ENCODE measurements at places on chromosomes 11 and 22.

DNA sequence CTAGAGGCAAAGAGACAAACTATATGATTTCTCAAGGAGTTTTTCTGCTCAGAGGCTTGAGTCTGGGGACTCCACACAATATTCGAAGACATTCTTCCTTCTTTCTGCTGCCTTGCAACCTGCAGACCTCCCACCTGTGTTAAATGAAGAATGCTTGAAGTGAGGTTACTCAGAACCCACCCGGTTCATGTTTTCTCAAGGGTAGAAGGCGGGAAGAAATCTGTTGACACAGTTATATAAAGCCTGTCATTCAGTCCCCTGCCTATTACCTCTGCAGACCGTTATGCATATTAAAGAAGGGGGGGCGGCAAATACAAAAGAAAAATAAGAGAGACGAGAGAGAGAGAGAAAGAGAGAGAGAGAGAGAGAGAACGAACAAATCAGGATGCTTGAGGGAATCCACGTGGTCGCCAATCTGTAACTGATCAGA lies 2.2 kb upstream of the KMT2A start:
- DNase-seq = peak; percentile 33

- no peak for DNase-seq
These were observed 19.5 kb downstream of the MRGPRD start for GRCh38 chr11:68961245-68961644.

DNA sequence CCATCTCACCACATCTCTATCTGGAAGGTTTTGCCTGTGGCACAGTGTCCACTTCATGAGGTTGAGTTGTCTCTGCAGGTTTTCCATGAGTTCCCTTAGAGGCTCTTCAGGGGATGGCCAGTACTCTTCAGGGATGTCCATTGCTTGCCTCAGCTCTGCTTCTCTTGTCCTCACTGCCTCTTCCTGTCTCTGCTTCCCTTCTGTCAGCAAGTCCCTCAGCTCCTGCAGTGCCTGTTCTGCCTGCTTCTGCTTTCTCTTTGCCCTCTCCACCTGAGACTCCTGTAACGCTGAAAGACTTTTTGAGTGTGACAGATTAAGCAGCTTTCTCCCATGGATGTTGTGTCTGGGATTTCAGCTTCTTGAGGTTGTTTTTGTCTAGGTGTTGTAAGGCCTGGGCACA lies 38.2 kb upstream of the MRPL17 start:
- no peak for DNase-seq

DNA sequence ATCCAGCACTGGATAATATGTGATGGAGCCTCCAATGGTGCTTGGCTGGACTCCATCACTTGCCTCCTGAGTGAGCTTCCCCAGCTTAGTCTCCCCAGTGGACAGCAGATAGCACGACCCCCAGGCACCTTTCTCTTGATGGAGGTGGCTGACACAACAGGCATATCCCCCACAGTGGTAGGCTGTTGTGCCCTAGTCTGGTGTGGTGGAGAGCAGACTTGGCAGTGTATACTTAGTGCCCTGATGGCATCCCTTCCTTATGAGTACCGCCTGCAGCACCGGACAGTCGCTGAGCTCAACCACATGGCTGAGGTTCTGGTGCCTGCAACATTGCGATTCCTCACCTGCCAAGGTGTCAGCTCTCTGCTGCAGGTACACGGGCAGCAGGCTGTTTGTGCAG lies 50.1 kb downstream of the DNHD1 start:
- DNase-seq = no peak

GRCh38 chr11:47189100-47189834 lies 3.0 kb upstream of the PACSIN3 start:
- no peak for DNase-seq

GRCh38 chr11:114775875-114776621 lies 97.7 kb downstream of the NXPE2 start:
- no peak for DNase-seq

- no peak for DNase-seq
These were observed 36.3 kb downstream of the SLC5A1 start for GRCh38 chr22:32079130-32080089.

GRCh38 chr11:95544095-95544856 lies 245.3 kb downstream of the FAM76B start:
- DNase-seq = no peak

- DNase-seq = no peak
These were observed 10.6 kb downstream of the ELF5 start for GRCh38 chr11:34502949-34503348.

- no peak for DNase-seq
These were observed 115.3 kb upstream of the TTC12 start for GRCh38 chr11:113198972-113199661.

GRCh38 chr11:118625036-118625690 lies 17.7 kb downstream of the PHLDB1 start:
- no peak for DNase-seq

DNA sequence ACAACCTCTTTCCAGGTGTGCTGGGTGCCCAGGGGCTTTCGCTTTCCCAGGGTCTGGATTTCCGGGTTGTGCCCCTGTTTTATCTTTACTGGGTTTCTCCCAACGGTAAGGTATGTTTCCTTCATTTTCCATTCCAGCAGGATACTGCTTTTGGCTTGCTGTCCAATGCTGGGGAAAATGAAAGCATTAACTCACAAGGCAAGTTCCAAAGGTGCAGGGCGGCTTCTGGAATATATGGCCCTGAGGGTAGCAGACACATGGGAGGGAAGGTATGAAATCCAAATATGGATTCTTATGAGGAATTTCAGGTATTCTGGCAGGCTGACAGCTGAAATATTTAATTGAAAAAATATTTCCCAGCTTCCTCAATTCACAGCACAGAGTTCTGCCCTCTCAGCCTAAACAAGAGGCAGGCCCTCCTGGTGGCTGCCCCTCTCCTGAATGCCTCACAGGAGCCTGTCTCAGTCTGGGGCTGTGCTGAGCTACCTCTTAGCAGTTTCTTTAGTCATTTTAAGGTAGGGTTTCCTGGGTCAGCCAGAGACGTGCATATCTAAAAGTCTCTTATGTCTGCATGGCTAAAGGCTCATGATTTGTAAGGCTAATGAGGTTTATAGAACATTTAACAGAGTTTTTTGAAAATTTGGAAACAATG lies 318.6 kb upstream of the B3GAT1 start:
- no peak for DNase-seq

DNA sequence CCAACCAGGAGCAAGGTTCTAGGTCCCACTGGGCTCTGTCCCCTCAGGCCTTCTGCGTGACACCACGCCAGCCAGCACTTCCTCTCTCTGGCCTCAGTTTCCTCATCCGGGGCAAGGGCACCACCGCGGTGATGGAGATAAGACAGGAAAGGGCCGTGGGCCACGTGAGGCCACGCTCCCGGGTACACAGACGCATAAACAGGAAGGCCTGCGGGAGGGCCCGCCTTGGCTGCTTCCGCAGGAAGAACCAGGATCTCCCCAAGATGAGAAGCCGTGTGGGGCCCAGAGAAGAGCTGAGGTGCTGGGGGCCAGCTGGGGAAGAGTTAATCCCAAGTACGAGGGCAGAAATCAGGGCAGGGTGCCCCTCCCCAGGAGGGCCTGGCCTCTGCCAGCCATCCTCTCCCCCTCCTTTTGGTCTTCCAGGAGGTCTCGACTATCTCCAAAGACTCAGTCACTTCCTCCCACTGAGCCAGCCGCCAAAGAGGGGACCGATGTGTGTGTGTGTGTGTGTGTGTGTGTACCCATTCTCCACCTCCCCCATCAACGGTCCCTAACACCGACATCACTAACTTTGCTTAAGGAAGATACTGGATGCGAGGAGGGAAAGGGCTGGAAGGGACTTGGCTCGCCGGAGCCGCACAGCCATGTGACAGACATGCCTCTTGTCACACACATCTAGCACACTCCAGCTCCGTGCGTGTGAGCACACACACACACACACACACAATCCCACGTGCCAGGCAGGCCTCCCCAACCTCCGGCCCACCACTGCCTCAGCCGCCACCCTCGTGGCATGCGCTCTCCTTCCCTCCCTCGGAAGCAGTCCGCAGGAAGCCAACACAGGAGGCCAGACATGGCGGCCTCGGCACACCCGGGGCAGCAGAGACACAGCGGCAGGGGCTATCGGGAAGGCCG lies 1.4 kb downstream of the MFNG start:
- peak; percentile 75 for DNase-seq

GRCh38 chr11:32899438-32899837 lies 6.8 kb downstream of the QSER1 start:
- DNase-seq = no peak

DNA sequence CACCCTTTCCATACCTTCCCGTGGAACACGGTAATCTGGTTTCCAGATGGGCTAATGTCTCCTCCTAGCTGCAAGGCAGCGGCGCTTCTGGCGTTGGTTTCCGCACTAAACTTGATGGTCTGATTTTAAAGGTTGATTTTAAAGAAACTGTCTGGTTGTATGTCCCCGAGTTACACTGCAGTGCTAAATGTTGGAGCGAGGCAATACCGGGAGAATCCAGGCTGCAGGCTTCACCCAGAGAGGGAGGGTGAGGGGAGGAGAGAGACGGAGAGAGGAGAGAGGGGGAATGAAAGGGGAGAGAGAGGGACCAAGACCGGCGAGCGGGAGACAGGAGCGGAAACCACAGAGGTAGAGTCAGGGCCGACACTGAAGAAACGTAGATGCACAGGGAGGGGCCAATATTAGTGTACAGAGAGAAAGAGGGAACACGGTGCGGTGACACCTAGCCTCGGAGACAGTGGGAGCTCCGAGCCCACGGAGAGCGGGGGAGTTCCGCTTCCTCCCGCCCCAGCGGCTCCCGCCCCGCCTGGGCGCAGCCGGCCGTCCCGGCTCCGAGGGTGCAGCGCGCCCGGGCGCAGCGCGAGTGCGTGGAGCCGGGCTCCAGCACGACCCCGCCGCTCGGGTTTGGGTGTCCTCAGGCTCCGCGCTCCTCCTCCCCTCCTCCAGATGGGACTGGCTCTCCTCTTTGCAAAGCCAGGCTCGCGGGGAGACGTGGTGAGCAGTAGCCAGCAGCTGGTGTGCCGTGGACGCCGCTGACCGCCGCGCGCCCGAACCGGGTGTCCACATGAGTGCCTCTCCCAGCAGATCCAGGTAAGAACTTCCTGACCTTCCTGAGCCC lies 71.9 kb upstream of the GRAMD1B start:
- peak; percentile 13 for DNase-seq

- DNase-seq = peak; percentile 17
These were observed 31.5 kb downstream of the TSG101 start for GRCh38 chr11:18495271-18495670.

GRCh38 chr11:92894197-92894596 lies 75.3 kb upstream of the MTNR1B start:
- DNase-seq = no peak

All from AML-193 (cell line).